COR-L47 (cell line): ENCODE measurements at places on chromosomes 5 and 9.
A peak's percentile ranks its signal among the peaks of the same experiment; 100 is the strongest.

GRCh38 chr9:130364619-130365322, 80.0 kb upstream of the ASS1 start:
- no peak for DNase-seq

- no peak for DNase-seq
Measured at GRCh38 chr9:131529597-131530545, 1.2 kb downstream of the UCK1 start.

DNA sequence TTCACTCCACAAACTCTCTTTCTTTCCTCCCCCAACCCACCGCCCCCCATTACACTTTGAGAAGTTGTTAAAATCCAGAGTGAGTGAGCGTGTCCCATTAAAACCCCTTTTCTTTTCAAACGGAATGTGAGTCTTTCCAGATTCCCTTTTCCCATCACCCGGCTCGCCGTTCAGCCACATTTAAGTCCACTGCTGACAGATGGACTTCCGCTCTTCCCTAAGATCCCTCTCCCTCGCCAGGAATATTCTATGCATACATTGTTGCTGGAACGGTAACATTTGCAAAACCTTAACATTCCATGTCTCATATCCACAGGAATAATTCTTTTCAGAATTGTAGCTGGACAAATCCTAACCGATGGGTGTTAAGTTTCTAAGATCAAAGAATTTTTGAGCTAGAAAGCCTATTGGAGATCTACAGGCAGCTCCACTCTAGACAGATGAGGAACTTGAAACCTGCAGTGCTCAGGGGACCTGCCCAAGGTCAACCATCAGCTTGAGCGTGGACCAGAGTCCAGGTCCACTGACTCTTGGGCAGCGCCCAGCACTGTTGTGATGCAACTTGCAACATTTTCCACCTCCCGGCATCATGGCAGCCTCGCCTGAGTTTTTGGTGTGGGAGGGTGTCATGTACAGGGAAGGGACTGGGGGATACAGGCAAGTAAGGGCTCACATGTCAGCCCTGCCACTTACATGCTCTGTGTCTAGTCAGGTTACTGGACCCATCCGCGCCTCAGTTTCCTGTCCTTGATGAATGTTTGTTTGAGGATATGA, 500.1 kb downstream of the CCDC171 start:
- no peak for DNase-seq

DNA sequence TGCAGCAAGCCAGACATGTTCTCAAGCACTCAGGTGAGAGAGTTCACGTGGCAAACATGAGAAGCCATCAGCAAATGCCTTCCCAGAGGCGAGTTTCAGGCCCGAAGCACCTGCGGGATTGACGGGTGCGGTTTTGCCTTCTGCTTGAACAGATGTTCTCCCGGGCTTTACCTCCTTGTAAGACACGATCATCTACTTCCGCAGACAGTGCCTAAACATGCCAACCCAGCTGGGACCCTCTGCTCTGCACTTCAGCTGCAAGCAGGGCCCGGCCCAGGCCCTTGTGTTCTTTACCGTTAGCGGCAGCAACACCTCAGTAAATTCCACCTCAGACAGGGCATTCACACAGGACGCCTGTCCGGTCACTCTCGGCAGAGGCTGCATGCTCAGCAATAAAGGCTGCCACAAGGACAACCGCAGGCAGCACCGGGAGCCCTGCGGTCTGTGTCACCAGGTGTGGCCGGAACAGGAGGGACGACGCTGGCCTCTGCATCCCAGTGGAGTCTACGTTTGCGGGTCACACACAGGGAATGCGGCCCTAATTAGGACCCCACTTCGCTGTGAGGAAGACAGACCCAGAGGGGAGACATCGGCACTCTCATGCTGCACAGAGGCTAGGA, 139.6 kb downstream of the ROR2 start:
- DNase-seq: no peak

GRCh38 chr9:33154371-33154770, 12.8 kb downstream of the B4GALT1 start:
- DNase-seq: no peak

DNA sequence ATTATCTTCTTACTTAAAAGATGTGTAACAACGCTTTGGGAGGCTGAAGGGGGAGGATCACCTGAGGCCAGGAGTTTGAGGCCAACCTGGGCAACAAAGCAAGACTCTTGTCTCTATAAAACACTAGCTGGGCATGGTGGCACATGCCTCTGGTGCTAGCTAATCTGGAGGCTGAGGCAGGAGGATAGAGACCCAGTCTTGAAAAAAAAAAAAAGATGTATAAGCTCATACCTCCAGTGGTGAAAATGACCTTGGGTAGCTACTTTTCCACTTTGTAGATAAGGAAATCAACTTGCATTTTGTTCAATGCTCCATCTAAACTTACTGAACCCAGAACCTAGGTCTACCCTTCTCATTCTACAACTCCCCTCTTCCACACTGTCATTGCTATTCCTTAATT, 16.6 kb downstream of the ARRDC3 start:
- no peak for DNase-seq

GRCh38 chr5:170362102-170362501, 27.1 kb downstream of the KCNMB1 start:
- DNase-seq: no peak

GRCh38 chr5:123937230-123937629, 425.3 kb downstream of the CSNK1G3 start:
- peak; percentile 58 for DNase-seq

- DNase-seq: no peak
Measured at GRCh38 chr9:130780415-130780814, 54.6 kb upstream of the ABL1 start.

GRCh38 chr9:81560851-81561732, 128.3 kb downstream of the TLE1 start:
- DNase-seq: no peak

DNA sequence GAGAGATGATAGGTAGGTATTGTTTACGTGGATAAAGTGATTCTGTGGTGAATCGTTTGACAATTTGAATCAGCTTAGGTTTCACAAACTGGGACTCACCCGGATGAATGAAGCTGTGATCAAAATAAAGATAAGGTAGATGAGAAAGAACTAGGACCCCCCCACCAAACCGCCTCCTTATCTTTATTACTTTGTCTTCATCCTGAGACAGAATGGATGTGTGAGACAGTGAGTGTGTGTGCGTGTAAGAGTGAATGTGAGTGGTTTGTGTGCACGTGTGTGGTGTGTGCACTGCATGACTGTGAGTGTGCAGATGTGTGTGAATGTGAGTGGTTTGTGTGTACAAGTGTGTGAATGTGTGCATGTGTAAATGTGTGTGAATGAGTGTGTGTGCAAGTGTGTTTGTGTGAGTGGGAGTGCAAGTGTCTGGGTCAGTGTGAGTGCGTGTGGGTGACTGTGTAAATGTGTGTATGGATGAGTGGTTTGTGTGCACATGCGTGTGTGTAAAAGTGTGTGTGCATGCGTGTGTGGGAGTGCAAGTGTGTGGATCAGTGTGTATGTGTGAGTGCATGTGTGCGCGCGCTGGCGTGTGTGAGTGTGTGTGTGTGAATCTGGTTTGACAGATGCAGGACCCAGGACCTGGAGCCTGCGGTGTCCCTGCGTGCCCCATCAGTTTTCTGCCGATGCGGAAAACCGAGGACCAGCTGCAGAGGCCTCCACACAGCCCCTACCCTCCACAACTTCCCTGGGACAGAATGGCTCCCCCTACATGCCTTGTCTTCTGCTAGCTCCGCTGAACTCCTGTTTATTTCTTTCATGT, 11.4 kb upstream of the ENG start:
- DNase-seq: no peak

- DNase-seq: no peak
Measured at GRCh38 chr5:33969572-33970452, 14.7 kb downstream of the SLC45A2 start.

- no peak for DNase-seq
Measured at GRCh38 chr5:27788184-27788583, 749.8 kb upstream of the CDH9 start.

DNA sequence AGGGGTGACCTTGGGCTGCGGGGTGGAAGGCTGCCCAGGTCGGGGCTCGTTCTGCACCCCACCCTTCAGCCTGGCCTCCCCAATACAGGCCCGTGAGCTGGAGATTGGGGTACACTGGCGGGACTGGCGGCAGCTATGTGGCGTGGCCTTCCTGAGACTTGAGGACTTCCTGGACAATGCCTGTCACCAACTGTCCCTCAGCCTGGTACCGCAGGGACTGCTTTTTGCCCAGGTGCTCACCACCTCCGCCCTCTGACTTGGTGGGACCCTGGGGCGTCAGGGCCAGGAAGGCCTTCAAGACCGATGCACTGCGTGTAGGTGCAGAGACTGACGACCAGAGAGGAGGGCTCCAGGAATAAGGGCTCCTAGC, 10.5 kb downstream of the ZDHHC12 start:
- no peak for DNase-seq

- no peak for DNase-seq
Measured at GRCh38 chr5:179309751-179310320, 35.4 kb downstream of the ADAMTS2 start.

DNA sequence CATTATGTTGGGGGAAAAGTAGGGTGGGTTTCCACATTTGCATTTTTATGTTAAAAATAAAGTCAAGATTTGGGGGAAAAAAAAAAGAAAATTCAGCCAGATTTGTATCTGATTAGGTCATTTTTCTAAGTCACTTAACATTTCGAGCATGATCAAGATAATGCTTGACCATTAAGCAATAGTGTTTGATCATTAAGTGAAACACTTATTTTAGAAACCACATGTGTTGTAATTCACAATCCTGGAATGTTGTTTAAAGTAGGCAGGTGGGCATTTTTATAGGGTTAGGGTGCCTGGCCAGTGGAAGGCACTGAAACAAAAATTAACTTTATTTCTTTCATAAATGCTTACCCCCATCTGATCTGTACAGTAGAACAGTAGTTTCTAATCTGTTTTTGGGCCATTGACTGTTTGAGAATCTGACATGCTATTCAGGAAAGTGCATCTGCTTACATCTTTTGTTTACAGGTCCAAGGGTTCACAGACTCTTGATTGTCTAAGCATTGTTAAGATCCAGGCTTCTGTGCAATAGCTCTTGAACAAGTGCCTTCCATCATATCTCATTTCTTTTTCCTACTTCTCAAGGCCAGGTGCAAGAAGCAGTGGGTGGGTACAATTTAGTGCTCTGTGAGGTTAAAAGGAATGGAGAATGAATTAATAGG, 9.1 kb downstream of the ZCCHC9 start:
- no peak for DNase-seq

DNA sequence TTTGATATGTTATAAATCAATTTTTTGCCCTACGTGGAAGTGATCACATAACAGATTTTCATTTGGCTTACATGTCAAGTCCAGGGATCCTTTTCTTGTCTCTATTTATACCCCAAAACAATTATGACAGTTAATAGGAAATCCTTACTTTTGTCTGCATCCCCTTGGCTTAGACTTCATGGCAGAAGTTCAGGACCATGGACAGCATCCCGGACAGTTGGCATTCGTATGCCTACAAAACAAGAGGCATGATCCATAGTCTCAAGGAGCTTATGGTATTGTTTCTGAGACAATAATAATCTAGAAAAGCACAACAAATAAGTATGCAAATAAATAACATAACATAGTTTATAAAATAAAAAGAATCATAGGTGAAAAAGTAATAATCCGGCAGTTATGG, 214.3 kb upstream of the GRIA1 start:
- DNase-seq: no peak

- no peak for DNase-seq
Measured at GRCh38 chr5:104305602-104306001, 743.0 kb upstream of the NUDT12 start.

DNA sequence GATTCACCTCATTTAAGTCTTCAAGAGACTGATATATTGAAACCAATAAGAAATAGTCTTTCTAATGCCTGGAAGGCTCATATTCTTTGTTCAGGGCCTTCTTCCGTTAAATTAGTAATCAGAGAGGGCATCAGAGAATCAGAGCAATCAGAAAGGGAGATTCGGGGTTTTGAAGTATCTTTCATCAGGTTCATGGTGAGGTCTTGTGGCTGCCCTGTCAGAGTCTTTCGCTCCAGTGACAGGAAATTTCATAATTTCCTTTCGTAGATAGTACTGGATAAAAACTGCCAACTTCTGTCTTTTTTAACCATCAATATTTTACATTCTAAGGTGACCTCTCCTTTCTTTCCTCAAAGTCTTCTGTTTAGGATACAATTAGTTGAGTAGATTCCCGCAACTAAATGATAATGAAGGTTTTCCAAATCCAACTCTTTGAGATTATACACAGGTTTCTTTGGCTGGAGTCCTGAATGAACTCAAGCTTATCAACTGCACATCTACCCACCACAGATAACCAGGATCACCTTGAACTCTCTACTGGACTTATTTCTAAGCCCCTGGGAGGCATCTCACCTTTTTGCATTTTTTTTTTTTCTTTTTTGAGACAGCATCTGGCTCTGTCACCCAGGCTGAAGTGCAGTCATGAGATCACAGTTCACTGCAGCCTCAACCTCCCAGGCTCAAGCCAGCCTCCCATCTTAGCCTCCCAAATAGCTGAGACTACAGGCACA, 5.5 kb downstream of the IL31RA start:
- no peak for DNase-seq

GRCh38 chr9:93466416-93467061, 13.2 kb upstream of the FAM120AOS start:
- DNase-seq: no peak

- DNase-seq: no peak
Measured at GRCh38 chr5:9318031-9318430, 227.8 kb downstream of the SEMA5A start.

DNA sequence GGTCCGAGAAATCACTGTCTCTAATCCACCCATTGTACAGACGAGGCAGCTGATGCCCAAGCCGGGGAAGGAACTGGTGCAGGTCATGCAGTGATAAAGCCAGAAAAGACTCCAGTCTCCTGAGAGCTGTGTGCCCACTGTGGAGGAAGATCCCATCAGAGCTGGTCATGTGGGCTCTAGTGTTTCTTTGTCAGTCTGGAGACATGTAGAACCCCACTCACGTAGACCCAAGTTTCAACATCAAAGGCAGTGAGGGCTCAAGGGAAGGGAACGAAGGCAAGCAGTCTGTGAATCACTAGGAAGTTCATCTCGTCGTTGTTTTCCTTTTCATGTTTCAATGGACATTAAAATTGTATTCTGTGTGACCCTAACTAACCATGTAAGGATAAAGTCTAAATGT, 14.6 kb upstream of the GLIPR2 start:
- no peak for DNase-seq

- peak; percentile 37 for DNase-seq
Measured at GRCh38 chr5:61450493-61451279, 118.6 kb downstream of the ZSWIM6 start.

DNA sequence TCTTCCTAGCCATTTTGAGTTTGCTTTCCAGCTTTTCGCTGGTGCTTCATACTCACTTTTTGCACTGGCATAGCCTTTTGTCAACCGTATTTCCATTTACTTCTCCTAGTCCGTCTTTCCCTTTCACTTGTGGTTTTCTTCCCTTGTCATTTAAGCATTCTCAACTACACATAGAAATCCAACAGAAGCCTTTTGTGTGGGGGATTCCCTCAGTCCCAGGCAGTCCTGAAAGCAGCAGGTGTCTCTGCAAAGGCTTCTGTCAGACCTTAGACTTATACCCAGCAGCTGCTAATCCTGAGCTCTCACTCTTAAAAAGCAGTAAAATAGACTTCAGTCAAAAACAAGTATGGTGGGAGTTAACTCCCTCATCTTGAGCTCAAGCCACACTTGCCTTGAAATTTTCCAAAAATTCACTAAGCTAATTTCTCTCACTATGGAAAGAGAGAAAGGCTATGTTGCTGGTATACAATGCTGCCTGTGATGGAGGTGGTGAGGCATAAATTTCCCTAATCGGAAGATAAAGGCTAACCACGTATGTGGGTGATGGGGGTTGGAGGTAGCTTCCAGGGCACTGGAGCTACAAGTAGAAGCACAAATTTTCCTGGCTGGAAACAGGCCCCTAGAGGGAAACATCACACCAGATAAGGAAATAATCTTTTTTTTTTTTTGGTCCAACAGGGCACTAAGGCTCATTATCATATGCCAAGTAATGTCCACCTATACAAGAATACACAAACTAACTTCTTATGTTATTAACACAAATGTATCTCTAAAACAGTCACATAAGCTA, 34.8 kb upstream of the IFNK start:
- DNase-seq: no peak
